ENCODE measurements at places on chromosomes 1 and 21.

DNA sequence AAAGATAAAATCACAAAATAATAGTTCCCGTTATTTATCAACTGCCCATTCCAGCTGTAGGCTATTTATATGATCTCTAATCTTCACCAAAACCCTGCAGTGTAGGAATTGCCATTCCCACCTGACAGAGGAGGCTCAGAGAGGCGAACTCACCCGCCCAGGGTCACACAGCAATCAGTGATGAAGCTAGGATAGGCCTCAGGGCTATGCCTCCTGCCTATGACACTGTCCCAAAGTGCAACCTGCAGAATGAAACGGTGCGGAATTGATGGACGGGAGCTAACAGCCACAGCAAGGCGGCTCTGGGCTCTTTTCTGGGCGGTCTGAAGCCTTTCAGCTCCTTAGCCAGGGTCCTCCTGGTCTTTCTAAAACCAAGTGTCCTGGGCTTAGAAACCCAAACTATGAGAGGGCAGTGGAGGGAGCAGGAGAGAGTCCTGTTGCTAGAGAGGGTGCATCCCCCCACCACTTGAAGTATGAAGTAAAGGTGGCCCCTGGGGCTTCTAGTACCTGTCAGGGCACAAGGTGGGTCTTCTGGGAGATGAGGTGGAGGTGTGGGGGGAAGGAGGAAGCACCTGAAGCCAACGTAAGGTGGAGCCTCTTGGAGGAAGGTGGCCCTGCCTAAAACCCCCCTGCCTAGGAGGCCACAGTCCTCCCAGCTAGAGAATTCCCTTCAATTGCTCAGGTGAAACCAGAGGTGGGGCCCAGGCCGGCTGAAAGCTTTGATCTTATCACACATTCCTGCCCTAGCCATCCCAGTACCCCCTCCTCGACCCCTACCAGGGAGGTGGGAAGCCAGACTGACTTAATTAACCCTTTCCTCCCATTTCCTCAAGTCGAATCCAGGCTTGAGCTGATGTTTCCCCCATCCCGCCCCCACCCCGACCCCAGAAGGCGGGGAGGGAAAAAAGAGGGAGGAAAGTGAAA, 14.8 kb downstream of the HSPG2 start:
- DNase-seq, result no peak

- no peak for DNase-seq
Measured at GRCh38 chr1:246591958-246592357, 25.7 kb downstream of the CNST start.

DNA sequence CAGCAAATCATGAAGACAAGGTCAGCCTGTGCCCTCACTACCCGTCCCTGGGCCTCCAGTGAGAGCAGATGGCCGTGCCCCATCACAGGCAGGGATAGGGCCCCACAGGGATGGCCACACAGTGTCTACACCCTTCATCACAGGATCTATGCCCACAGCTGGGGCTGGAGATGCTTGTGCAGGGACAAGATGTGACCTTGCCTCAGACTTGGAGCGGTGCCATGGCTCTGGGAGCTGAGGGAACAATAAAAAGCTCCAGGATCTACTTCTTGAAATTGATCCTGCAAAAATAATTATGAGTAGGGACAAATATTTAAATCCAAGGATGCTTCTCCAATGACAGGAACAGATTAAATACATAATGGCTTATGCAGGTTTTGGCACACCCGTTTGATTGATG, 25.4 kb upstream of the TCEA3 start:
- DNase-seq, result no peak

DNA sequence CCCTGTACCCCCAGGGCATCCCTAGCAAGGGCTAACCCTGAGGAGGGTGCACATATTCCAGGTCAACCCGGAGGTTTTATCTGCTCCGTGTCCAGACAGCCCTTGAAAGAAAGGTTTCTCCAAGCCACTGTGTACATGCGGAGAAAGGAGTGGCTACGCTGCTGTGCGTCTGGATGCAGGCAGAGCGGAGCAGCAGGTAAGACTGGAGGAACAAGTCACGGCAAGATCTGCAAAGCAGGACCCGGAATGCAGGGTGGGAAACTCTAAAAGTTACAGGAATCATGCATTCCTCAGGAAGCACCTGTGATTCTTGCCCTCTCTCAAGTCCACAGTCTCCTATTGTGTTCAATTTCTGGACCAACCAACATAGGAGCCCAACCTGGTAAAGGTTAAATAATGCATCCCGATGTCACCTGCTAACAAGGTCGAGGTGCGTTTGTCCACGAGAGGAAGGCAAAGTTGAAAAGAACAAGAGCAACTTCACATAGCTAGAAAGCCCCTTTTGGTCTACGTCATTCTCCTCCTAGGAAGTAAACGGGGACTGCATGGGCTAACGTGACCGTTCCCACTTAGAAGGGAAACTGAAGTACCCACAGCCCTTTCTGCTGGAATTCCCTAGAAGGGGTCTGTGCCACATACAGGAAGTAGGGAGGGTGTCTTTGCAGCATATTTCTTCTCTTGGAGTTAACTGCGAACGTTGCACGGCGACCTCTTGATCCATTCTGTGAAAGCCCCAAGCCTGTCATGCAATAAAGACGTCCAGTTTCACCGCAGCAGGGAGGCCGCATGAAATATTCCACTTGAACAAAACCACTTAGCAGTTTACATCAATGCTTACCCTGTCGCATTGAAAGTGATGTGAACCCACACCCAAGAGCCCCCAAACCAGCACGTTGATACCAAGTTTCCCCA, 5.8 kb downstream of the TIAM1 start:
- no peak for DNase-seq

DNA sequence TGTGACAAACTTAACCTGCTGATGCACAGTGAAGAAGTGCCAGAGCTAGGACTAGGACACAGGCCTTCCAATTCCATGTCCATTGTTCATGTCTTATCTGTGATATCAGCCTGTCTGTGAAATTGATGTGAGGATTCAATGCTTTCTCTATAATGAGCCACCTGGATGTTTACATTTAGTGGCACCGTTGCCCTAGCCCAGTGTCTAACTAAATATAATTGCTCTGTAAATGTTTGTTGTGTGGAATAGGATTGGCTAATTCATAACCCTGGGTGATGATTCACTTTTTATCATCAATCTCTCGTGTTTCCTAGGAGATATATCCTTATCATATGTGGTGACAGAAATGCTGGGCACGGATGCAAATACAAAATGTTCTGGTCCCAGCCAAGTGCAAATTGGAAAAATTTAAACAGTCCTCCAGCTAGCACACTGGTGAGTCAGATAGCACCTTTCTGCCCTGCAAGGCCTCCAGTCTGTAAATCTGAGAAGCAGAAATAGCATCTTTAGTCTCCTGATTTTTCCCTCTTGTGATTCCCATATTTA, 46.9 kb upstream of the GNG12 start:
- no peak for DNase-seq

All from vagina (tissue), 2 donors.